A673 (cell line): ENCODE measurements at places on chromosomes 11 and 22. TPM values are rescaled to one million over a fixed set of nuclear protein-coding genes. Genes with fewer than 3 reads are reported as not detected.

TSPAN4 gene
- total RNA-seq, result 17.5 and 20.4 TPM in 2 replicates

UBQLN3 gene
- not detected in 2 replicates for total RNA-seq

SLC22A12 gene
- total RNA-seq, result not detected in 2 replicates

NCF4 gene
- not detected in 2 replicates for total RNA-seq

- no peak for DNase-seq
These were observed 26.5 kb downstream of the RPL27A start for GRCh38 chr11:8709002-8709672.

DNA sequence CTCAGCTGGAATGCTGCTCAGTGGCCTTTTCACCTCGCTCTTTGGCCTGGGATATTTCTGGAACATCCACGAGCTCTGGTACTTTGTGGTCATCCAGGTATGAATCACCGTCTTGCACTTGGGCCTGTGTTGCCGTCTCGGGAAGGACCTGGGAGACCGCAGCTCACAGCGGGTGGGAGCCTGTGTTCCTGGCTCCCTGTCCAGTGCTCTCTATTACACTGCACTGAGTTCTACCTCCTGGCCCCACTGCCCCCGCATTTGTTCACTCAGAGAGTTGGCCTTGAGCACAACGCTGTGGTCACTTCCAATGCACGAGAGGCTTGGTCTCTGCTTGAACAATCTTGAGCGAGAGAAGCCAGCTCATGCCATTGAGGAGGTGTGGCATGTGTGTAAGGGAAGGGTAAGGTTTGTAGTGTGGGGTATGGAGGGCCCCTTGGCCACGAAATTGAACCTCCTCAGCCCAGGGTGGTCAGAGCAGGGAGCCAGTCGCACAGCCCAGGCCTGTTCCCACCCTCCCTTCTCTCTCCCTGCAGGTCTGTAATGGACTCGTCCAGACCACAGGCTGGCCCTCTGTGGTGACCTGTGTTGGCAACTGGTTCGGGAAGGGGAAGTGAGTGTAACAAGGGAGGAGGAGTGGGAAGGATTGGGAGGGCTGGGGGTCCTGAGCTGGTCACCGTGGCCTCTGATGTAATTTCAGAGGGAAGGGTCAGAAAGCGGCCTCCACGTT, 16.2 kb downstream of the SLC37A2 start:
- DNase-seq, result no peak

DNA sequence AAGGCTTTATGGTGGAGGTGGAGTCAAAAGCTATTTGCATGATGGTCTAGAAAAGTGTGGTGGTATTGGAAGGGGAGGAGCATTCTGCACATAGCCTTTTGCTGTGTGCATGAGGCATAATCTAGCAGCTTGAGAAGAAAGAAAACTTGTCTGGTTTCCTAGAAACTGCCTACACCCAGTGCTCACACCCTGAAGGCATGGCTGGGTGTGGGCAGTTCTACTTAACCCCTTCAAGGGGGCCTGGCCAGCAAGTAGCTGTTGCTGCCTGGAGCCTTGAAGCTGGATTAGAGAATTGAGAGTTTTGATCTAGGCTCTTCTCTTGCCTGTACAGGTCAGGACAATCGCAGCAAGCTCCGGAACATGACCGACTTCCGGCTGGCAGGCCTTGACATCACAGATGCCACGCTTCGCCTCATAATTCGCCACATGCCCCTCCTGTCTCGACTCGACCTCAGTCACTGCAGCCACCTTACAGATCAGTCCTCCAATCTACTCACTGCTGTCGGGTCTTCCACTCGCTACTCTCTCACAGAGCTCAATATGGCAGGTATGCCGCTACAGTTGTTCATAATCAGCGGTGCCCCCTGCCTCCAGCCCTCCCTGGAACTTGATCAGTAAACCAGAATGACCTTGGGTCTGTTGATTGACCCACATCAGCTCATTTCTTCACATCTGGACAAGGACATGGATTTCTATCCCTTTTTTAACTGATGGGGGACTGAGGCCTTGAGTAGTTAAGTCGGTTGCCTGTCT, 12.2 kb upstream of the GRK2 start:
- no peak for DNase-seq

GRCh38 chr11:17901481-17901880, 111.4 kb downstream of the SERGEF start:
- DNase-seq, result no peak

DNA sequence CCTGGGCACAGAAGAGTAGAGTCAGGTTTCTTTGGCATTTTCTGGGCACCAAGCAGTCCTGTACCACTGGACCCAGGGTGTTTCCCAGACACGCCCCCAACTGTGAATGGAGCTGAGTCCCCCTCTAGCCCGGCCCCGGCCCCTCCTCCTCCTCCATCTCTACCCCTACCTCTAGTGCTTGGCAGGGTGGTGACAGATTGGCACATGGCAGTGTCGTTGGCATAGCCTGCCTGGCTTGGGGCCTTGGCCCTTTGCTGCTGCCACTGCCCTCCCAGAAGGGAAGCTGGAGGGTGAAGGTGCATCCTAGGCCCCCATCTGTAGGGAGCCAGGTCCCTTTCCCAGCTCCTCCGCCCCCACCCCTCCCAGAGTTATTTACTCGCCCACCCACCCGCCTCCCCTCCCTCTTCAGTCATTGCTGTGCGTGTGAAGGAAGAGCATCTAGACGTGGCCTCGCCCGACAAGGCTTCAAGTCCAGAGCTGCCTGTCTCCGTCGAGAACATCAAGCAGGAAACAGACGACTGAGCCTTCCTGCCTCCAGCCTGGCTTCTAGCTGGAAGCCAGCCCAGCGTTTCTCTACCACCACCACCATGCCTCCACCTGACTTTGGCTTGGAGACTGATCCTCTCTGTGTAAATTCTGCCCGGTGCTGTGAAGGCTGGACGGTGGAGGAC, 10.9 kb downstream of the CHADL start:
- no peak for DNase-seq

DNA sequence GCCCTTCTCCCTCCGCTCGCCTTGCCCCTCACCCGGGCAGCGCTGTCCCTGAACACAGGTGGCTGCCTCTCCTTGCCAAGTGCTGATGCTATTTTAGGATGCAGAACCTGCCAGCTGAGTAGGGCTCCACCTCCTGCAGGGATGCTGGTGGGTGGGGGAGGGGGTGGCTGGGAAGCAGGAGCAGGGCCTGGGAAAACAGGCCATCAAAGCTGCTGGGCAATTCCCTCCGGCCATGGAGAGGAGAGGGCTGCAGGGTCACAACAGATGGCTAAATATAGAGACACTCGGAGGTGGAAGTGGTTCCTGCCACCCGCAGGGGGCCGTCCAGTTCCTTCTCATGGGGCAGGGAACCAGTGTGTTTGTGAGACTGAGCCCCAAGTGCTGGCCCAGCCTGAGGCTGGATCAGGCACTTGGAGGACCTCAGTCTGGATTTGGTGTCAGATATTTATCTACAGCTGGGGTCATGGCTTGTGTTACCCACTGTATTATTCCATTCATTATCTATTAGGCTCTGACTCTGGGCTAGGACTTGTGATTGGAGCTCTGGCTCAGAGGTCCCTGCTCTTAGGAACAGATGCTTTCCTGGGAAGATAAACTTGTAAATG, 59.6 kb downstream of the LRRC32 start:
- no peak for DNase-seq

DNA sequence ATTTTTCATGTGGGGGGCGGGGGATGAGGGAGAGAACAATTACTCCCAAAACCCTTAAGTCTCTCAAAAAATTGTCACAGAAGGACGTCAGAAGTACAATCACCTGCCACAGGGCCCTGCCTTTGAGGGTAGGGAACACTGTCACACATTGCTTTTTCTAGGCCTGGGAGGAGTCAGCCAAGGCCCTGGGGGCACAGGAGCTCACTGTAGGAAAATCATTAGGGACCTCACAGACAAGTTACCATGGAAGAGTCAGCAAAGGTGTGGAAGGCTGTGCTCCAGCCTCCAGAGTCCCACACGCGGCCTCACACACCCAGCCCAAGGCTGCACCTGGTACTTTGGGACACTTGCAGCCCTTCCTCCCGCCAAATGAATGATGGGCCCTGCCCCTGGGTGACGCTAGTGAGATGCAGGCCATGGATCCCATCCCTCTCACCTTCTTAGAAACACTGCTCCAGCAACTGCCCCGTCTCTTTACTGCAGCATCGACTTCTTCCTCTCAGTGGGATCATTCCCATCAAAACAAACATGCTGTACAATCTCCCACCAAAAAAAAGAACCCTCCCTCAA, 3.3 kb downstream of the PLEKHA7 start:
- DNase-seq, result no peak

- no peak for DNase-seq
These were observed 42.9 kb downstream of the LRRC32 start for GRCh38 chr11:76627606-76628005.

DNA sequence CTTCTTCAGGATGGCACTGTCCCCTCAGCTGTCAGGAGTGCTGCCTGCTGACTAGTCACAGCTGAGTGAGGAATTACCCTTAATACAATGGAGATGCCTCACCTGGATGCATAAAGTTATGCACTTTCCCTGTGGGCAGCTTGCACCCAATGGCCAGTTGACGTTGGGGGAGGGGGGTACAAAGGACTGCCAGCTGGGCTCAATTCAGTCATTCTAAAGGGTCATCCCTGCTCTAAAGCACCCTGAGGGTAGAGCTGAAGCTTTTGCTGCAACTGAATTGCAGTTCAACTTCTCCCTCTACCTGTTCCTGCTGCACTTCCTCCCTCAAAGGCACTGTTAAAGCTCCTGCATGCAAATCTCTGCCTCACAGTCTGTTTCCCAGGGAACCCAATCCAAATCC, 147.8 kb upstream of the SESN3 start:
- DNase-seq, result no peak
